Activated T-cell treated with anti-CD3 and anti-CD28 coated beads, Interleukin-2, amount 50 U/mL, for 4 hours (primary cell): ENCODE measurements at places on chromosomes 2 and 18. TPM values are rescaled to one million over a fixed set of nuclear protein-coding genes. Genes with fewer than 3 reads are reported as not detected.

DNA sequence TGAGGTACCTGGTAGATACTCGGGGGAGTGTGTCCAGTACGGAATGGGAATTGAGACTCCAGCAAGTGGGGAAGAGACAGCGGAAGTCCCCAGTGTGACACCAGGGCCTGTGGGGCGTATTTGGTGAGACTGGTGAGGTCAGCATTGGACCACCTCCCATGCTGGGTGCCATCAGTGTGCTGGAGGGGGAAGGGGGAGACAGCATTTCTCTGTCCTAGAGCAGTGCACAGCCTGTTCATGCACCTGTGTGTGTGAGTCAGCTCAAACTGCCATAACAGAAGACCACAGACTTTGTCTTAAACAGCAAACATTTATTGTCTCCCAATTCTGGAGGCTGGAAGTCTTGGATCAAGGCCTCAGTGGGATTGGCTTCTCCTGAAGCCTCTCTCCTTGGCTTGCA is 301.8 kb downstream of the GBX2 start:
- no peak for DNase-seq

DNA sequence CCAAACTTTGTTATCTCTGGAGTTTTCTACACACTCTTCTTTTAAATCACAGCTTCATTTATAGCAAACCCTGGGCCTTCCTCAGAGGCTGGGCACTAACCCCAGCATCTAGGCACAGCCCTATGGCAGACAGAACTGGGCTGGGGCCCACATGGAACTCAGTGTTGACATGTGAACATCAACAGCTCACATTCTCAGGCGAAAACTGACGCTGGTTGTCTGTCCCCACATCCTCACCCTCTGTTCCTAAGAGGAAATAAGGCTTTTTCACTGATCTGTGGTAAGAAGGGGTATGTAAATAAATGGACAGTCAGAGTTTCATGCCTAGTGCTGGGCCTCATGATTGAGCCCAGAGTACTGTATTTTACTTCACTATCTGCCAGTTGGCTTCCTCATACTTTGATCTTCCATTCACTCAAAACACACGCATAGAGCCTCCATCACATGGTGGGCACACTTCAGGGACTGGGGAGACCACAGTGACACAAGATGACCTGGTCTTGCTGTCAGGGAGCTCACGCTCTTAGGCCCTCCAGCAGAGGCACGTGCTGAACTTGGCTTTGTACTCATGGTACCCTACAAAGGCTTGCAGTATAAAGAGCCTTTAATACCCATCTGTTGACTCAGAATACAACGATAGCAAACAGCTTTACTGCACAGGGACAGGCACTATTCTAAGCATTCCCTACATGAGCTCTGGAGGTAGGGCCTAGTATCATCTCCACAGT is 43.0 kb downstream of the EFEMP1 start:
- DNase-seq = no peak

DNA sequence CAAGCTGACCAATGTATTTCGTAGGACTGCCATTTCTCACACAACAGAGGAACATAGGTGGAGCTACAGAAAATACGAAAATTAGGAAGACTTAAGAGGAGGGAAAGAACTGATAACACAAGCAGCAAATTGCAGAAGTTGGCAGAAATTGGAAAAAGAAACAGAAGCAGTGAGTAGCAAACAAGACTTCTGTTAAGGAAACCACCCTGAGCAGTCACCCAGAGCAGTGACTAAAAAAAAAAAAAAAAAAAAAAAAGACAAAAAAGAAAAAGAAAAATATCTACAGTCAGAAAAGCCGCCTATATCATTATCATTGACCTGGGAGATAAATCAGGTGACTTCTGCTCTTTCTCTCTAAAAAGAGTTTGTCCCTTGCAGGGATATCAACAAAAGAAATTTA is 21.4 kb downstream of the STK17B start:
- DNase-seq = no peak

GRCh38 chr2:58098254-58099095 is 51.9 kb downstream of the VRK2 start:
- DNase-seq = no peak

DNA sequence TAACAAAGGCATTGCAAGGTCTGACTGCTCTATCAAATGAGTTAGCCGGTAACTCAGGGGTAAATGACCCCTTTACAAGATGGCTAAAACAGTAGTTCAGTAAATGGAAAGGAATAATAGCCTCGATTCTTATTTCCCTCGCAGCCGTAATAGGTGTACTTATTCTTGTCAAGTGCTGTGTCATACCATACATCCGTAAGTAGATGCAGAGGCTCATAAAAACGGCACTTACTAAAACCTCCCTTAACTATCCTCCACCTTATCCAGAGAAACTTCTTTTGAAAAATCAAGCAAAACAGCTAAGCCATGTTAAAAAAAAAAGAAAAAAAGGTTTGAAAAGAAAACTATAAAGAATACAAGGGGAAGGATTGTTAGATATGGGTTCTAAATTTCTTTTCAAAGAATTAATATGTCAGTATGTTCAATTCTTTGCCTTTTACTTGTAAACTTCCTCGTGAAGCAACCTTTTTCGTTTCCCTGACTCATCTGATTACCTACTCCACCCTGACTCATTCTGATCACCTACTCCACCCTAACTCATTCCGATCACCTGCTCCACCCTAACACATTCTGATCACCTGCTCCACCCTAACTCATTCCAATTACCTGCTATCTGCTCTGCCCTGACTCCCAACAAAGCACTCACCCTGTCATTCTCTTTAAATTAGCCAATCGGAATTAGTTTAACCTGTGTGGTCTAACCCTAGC is 127.5 kb downstream of the SPAG16 start:
- no peak for DNase-seq

- no peak for DNase-seq
These were observed 15.9 kb upstream of the TGFA start for GRCh38 chr2:70569559-70569958.

DNA sequence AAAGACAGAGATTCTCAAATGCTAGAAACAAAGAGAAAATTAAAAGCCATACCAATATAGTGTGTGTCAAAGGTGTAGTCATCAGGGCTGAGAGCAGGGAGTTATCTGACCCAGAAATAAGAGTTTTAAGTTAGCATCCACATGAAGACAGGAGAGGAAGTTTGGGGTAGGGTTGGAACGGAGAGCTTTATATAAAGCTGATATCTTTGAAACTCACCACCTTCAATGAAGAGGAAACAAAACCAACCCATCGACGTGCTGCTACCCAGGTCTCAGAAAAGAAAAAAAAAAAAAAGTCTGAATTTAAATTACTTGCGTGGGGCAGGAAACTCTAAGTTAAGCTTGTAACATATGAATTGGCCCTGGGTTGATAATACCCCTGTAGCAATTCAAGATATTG is 42.4 kb downstream of the ARL4C start:
- DNase-seq = no peak

DNA sequence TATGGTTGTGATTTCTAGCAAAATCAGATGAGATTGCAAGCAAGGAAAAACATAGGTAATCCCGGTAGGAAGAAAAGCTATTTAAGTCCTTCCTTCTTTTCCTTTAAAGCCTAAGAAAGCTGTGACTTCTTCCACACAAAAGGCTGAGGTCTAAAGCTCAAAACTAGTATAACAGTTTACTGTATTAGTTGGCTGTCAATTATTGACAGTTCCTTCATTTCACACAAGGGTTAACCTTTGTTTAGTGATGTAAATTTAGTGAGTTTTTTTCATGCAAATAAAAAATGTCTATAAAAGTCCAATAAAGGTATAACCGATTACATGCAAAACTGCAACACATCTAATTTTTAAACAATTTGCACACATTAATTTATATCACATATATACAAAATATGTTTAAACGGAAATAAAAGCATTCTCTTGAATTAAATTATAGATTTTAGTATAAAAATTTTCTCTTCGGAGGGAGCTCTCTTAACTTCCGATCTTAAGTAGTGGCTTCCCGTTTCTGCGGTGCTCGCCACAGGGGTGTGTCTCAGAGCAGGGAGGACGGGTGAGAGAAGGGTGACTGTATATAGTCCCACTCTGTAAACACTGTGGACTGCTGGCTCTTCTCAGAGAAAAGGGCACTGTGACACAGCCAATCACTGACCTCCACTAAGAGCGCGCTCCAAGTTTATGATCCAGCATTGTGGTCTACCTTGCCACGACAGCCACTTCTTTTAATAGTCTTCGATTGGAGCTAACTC is 33.4 kb downstream of the TTR start:
- DNase-seq = no peak

GRCh38 chr18:79246309-79247108 is 149.2 kb upstream of the NFATC1 start:
- DNase-seq = peak; percentile 65

GRCh38 chr2:126999106-126999756 is 100.5 kb downstream of the TEX51 start:
- no peak for DNase-seq

- peak; percentile 30 for DNase-seq
These were observed 223.7 kb upstream of the TRIB2 start for GRCh38 chr2:12493031-12493513.

- DNase-seq = no peak
These were observed 47.1 kb downstream of the EFR3B start for GRCh38 chr2:25088817-25089516.

- no peak for DNase-seq
These were observed 432.9 kb downstream of the MTX2 start for GRCh38 chr2:176702131-176702530.

GRCh38 chr2:226115102-226115831 is 684.4 kb downstream of the IRS1 start:
- no peak for DNase-seq

GRCh38 chr2:20224716-20225293 is at the start of gene SDC1:
Gene SDC1 (minus strand): TSS chr2:20225130. CDS start chr2:20224867, 263 bp downstream.
- DNase-seq = no peak

- DNase-seq = peak; percentile 40
These were observed 10.3 kb upstream of the CXXC1 start for GRCh38 chr18:50297621-50298442.

DNA sequence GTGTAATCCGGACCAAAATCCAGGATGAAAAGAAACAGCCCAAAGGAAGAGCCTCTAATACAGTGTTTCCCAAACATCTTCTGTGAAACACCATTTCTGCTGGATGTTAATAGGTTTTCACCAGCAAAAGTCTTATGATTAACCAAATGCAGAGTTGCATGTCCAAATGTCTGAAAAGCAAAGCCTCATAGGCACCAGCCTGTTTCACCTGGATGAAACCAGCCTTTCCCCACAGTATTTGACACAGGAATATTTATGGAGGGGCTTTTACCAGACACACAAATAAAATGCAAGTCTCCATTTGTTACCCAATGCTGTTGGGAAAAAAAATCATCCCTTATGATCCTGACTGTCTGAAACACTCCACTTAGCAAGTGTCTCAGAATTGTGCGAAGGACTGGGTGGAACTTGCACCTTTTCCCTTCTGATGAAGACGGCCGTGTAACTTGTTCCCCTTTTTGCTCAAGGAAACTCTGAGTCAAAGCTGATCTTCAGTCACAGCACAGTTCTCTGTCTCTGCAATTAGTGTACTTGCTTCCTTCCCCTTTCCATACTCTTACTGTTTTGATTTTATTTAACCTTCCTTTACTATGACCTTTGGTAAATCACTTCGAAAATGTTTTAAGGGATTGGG is 70.3 kb upstream of the IL1R2 start:
- no peak for DNase-seq

Gene IL37
- total RNA-seq = not detected

Gene LIMS3
- total RNA-seq = 1.2 TPM
